Activated CD8-positive, alpha-beta memory T cell treated with anti-CD3 and anti-CD28 coated beads for 1 hour (primary cell): ENCODE measurements at places on chromosomes 12 and 14.

DNA sequence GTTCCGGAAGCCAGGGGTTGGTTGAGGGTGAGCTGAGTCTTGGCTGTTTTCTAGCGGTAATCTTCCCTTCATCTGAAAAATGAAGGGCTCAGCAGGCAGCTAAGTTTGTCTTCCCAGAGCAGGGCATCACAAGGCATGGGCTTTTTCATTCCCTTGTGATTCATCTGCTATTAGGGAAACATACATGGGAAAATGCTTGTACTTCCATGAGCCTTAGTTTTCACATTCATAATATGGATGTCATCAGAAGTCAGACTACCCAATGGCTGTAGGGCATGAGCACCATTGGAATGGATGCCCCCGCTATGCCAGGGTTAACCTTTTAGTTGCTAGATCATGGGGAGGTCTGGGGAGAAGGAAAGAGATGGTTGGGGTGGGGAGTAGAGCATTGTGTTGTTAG lies 18.7 kb downstream of the HELB start:
- no peak for DNase-seq

GRCh38 chr14:72708708-72709475 lies 185.0 kb downstream of the DPF3 start:
- DNase-seq = no peak

DNA sequence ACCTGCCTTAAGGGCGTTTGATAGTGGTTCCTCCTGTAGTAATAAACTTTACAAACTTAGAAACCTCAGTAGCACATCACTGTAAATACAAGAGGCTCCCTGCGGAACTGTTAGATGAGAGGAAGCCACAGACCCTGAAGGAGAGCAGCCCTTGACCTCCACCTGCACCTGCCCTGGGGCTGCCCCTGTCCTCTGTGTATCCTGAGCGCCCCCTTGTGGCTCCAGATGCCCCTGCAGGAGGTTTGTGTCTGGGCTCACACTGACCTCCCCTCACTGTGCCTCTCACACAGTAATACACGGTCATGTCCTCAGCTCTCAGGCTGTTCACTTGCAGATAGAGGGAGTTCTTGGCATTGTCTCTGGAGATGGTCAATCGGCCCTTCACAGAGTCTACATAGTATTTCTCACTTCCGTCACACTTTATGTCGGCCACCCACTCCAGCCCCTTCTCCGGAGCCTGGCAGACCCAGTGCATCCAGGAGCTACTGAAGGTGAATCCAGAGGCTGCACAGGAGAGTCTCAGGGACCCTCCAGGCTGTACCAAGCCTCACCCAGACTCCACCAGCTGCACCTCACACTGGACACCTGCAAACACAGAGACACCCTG lies 1059.8 kb downstream of the TMEM121 start:
- peak; percentile 18 for DNase-seq

DNA sequence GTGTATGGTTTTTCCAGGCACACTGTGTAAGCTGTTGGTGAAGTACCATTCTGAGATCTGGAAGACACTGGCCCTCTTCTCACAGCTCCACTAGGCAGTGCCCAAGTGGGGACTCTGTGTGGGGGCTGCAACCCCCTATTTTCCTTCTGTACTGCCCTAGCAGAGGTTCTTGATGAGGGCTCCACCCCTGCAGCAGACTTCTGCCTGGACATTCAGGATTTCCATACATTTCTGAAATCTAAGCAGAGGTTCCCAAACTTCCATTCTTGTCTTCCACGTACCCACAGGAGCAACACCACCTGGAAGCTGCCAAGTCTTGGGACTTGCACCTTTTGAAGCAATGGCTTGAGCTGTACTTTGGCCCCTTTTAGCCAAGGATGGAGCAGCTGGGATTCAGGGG lies 85.2 kb upstream of the PRMT8 start:
- no peak for DNase-seq

- no peak for DNase-seq
These were observed 70.0 kb upstream of the BICD1 start for GRCh38 chr12:32036477-32037263.

GRCh38 chr14:100142073-100143040 lies 17.1 kb downstream of the DEGS2 start:
- no peak for DNase-seq

- no peak for DNase-seq
These were observed 874.4 kb downstream of the SLC6A15 start for GRCh38 chr12:84038242-84038641.

DNA sequence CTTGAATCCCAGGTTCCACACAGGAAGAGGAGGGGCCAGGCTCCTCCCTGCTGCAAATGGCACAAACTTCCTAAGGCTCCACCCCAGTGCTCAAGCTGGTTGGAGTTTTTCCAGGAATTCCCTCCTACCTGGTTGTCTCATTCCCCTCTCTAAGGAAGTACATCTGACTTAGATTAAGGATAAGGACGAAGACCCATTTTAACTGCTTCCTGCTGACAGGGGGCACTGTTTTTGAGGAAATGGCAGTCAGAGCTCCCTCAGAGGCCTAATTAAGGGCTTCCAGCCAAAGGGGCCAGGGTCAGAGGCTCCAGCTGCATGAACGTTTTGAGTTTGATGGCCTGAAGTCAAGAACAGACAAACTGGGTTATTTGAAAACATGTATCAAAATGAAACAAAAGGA lies 1084.7 kb downstream of the SLC6A15 start:
- DNase-seq = no peak

- DNase-seq = no peak
These were observed 272.7 kb upstream of the BTG1 start for GRCh38 chr12:92418381-92418780.

DNA sequence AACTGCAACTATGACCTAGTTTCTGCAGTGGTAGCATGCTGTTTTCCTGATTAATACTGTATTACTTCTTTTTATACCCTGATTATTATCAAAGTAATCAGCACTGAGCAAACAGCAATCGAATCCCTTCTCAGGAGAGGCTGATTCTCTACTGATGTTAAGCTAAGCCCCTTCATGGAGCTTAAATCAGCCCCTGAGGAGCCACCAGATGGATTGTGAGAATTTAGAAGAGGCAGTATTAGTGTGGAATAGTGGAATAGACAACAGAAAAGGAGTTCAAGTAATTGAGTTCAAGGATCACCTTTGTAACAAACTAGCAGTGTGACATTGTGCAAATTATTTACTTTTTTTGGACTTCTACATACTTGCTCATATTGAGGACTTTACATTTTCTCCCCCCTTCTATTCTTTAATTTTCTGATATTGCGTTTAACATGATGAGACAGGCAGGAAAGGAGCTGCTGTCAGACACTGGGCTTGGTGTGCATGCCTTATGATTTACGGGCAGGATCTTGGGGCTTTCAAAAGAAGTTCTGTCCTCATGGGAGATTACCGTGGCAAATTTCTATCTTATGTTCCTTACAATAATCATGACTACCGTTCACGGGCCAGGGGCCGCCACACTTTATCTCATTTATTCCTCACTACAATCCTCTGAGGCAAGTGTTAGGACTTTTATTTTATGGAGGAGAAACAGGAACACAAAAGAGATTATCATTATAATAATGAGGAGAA lies 68.0 kb downstream of the PTPRR start:
- no peak for DNase-seq

GRCh38 chr12:28108599-28108998 lies 81.7 kb upstream of the CCDC91 start:
- DNase-seq = no peak

DNA sequence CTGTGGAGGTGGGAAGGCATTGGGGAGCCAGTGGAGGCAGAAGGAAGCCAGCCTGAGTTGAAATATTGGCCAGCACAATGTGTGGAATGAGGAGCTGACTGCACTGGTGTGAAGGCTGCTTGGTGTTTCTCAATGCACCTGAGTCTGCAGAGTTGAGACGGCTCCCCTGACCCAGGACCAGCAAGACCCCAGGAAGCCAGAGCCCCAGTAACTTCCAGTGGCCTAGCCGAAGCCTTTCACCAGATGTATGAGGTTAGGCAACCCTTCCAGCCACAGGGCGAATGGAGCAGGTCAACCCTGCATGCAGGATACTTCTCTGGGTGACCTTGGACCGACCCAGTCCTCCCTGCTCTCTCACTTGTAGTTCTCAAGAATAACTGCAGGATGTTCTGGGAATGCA lies 12.9 kb upstream of the KRT73 start:
- DNase-seq = no peak

- DNase-seq = no peak
These were observed 20.0 kb upstream of the HELB start for GRCh38 chr12:66282244-66282643.

- no peak for DNase-seq
These were observed 76.9 kb upstream of the ALG10 start for GRCh38 chr12:33945438-33945784.

DNA sequence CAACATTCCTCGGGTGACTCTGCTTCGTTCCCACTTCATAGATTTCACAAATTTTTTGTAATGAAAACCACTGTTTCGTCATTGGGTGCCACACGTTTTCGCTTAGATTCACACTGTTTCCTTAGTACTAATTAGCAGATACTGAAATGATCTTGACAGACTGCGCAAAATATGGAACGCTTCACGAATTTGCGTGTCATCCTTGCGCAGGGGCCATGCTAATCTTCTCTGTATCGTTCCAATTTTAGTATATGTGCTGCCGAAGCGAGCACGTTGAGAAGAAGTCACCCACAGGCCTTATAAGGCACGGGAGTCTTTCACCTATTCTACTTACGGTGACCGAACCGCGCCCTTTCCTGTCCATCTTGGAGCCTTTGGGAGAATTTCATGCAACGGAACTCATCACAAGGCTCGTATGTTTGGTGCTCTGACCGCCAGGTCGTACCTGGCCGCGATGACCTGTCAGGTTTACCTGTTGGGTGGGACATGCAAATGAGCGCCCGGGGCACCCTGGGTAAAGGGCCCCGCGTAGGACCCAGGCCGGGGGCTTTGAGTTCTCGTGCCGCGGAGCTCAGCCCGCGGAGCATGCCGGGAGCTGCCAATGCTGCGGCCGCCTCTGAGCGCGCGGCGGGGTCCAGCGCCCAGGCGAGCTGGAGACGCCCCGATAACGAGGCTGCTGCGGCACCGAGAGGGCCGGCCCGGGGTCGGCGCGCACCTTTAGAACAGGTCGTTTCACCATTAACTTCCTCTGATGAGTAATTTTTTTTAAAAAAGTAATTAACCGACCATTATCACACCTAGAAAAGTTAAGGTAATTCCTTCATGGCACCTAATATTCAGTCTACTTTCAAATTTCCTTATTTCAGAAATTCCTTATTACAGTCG lies at the start of gene RNU6-8:
TSS of gene RNU6-8 (minus strand) at position 272 of the 885 bp plus-strand sequence.
- DNase-seq = peak; percentile 62

GRCh38 chr12:56326533-56326932 lies 7.3 kb downstream of the PAN2 start:
- no peak for DNase-seq

DNA sequence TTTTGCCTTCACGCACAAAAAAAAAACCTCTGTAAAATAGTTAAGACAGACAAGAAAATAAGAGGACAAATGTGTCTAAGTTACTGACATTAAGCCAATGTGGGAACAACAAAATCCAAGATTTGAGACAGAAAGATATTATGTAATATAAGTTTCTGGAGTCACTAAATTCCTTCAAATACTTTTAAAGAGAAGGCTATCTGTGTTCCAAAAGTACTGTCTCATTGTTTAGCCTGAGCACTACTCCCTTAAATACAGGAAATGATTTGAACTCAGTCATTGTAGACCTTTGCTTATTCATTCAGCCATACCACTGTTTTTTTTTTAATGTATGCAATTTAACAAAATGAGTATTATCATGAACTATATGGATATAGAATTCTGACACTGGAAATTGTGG lies 82.7 kb upstream of the KITLG start:
- no peak for DNase-seq

DNA sequence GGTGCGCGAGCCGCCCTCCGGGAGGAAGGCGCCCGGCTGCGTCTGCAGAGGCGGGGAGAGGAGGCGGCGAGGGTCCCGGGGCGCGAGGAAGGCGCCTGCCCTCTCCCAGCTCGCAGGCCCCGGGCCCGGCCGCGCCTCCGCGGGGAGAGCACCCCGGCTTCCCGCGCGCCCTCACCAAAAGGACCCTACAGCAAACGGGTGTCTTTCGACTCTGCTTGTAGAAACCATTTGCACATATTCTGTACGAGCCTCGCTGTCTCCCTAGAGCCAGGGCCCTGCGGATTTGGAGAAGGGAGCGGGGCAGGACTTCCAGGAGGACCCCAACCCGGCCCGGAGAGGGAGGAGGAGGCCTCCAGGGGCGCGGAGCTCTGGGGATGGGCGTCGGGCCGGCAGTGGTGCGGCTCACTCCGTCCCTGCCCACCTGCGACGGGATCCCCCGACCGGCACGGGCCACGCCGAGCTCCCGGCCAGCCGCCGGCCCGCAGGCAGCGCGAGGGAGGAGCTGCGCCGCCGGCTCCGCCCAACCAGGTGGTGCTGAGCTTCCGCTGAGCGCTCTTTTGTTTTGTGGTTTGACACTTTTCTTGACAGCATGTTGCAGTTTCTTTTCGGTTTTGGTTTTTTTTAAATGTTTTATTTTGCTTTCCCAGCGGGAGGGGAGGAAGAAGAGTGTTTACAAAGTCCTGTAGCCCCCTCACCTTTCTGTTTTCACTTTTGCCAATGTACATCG lies 103.3 kb upstream of the FKBP4 start:
- DNase-seq = no peak
